ENCODE measurements at places on chromosomes 7 and 10.

- no peak for DNase-seq
Observed at GRCh38 chr7:38177621-38178003, 433 bp upstream of the STARD3NL start.

- no peak for DNase-seq
Observed at GRCh38 chr7:43844662-43845061, 24.7 kb downstream of the MRPS24 start.

- DNase-seq = peak; percentile 48
Observed at GRCh38 chr7:28986765-28987110, 28.6 kb upstream of the TRIL start.

GRCh38 chr10:5196702-5197113 lies at the start of gene AKR1C4:
Gene AKR1C4 (plus strand): TSS chr10:5196837. CDS start chr10:5196868, 31 bp downstream.
- DNase-seq = no peak

GRCh38 chr10:121437596-121437995 lies 160.6 kb downstream of the FGFR2 start:
- DNase-seq = no peak

GRCh38 chr7:155281398-155281969 lies 16.2 kb upstream of the INSIG1 start:
- peak; percentile 29 for DNase-seq

- DNase-seq = no peak
Observed at GRCh38 chr7:20797042-20797461, 10.4 kb upstream of the SP8 start.
